D721Med (cell line): ENCODE measurements at places on chromosomes 2 and 18.

DNA sequence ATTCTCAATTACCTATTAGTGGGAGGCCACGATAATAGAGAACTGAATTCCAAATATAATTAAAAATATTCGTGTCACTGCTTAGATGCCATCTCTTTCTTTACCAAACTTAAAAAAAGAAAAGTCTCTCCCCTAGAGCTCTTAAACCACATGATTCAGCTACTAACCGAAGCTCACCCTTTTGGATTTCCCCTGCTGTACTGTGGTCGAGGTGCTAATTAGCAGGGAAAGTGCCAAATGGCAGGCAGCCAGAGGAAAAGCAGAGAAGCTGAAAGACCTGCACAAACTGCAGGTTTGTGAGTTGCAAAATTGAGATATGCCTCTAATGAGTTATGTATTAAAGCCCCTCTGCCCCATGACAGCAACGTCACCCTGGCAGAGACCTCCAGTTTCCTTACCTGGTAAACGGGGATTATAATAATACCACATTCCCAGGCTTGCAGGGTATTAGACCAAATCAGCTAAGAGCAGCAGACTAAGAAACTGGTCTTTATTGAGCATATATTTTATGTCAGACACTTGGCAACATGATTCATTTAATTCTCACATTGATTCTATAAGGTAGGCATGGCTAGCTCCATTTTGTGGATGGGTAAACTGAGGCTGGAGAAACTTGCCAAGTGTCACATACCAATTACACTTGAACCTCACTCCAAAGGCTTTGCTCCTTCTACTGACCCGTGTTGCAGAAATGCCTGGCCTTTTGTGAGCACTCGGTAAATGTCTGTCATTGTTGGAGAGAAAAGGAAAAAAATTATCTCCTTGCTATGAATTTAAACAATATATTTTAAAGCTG lies 259.7 kb downstream of the LPIN1 start:
- DNase-seq: no peak

DNA sequence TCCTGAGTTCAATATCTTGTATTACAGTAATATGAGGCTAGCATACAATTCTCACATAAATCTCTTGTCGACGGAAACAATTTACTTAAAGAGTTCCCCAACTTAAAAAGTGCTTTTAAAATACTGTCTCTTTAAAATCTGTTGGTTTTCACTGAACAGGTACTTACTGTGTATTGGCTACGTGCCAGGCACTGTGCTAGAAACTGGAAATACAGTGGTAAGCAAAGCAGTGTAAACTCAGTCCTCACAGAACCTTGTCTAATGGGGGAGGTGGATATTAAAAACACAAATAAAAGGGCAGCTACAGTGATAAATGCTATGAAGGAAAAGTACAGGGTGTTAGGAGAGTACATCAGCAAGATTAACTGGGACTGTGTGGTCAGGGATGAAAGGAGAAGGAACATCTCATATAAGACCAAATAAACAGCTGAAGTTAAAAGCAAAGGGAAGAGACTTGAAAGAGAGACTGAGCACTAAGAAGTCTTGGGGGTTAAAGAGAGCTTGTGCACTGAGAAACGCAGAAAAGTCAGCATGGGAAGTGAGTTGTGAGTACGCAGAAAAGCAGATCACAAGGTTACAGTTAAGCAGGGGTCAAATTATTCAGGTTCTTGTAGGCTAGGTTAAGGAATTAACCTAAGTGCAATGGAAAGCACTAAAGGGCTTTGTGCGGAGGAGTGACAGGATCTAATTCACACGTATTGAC lies 52.5 kb downstream of the USP40 start:
- DNase-seq: no peak

DNA sequence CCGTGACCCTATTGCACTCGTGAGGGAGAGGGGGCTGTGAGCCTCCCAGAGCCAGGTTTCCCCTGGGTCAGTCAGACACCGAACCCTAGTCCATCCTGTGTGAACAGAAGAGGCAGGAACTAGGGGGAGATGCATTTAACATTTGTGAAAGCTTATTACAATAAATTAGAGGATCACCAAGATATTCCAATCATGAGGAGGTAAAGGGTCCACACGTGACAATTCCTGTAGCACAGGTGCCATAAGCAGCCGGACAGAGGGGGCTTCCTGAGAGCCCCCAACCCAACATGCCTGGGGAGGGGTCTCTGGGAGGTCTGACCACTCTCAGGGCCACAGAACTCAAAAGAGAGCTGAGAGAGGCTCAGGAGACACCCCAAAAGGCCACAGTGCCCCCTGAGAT lies 93.3 kb downstream of the KCNF1 start:
- no peak for DNase-seq

DNA sequence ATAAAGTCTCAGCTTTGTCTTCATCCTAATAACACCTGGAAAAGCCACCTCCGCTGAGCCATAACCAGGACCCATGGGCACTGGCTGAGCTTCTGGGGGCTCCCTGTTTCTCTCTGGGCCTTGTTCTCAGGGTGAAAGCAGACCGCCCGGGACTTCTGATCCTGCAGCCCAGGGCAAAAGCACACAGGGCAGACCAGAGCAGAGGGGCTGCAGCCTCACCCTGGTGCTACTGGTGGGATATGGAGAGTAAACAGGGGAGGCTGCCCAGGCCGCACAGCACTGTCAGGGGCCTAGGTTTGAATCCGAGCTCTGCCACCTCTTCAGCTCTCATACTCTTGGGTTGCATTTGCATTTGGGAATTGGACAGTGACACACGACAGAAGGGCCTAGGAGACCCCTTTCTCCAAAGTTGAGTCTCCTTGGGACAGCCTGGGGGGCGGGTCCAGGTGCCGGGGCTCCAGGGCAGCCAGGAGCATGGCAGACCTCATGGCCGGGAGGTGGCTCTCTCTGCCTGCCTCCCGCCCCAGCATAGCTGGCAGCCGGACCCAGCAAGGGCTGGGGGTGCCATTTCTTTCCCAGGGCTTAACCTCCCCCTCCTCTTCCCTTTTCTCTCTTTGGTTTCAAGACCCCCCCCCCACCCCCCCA lies 164.9 kb downstream of the INHBB start:
- DNase-seq: no peak

DNA sequence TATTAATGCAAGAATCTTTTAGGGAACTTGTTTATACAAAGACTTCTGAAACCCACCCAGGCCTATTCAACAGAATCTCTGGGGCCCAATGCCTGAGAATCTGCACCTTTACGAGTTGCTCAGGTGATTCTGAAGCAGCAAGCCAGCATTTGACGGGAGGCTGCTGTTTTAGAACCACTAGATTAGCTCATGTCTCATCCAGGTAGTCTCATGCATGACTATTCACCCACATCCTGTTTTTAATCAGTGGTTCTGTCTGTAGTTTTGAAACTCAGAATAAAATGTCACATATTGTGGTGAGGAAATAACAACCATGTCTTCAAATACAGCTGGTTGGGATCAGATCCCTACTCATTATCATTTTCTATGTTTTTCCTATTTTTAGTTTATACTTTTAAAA lies 39.5 kb downstream of the CYTIP start:
- no peak for DNase-seq

DNA sequence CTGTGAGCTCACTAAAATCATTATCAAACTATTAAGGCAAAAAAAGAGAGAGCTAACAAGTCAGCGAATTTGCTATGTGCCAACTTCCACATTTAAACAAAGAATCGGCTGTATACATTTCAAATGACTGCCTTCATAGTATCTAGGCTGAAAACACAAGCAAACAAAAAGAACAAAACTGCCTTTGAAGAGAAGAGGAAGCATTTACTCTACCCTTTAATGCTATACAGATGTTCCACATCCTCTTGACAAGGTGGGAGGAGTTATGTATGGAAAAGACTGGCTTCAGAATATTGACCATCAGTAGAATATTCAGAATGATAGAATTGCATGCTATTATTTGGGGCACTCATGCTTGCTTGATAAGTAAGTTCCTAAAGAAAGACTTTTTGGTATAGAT lies 741.7 kb downstream of the PLCL1 start:
- DNase-seq: no peak
